ENCODE measurements at places on chromosomes 6 and 20. TPM values are rescaled to one million over a fixed set of nuclear protein-coding genes. Genes with fewer than 3 reads are reported as not detected.

Gene LRRC73
- not detected for total RNA-seq

Gene MCCD1
- total RNA-seq, result not detected

Gene BMP2
- total RNA-seq, result 22.0 TPM

Gene LY6G5C
- total RNA-seq, result 1.4 TPM

Gene SLCO4A1
- not detected for total RNA-seq

Gene CUL9
- total RNA-seq, result 15.9 TPM

Gene TBC1D7
- 22.9 TPM for total RNA-seq

Gene CCN6
- not detected for total RNA-seq

Gene LTB
- not detected for total RNA-seq

Gene SIGLEC1
- total RNA-seq, result not detected

Gene MC3R
- not detected for total RNA-seq

Gene SLC4A11
- 0.72 TPM for total RNA-seq

Gene CLPSL1
- total RNA-seq, result not detected

Gene DSN1
- 17.8 TPM for total RNA-seq

Gene PLG
- not detected for total RNA-seq

Gene DST
- total RNA-seq, result 221 TPM

Gene DUSP15
- total RNA-seq, result 0.13 TPM

Gene CASS4
- 0.78 TPM for total RNA-seq

Gene LINC00237
- total RNA-seq, result not detected

Gene PPP1R11
- 42.3 TPM for total RNA-seq

Gene DEFB125
- total RNA-seq, result not detected

Gene VSX1
- total RNA-seq, result not detected

Gene JPH2
- total RNA-seq, result 0.16 TPM

Gene CTSZ
- total RNA-seq, result 129 TPM

Gene TCP11
- total RNA-seq, result not detected

Gene POM121L2
- not detected for total RNA-seq

Gene FAM184A
- total RNA-seq, result 0.26 TPM

Gene DSP
- total RNA-seq, result 2.2 TPM

Gene TEAD3
- 33.4 TPM for total RNA-seq

Gene RIPPLY2
- total RNA-seq, result not detected

Gene KCNQ2
- not detected for total RNA-seq

Gene GINS1
- total RNA-seq, result 12.9 TPM

Gene COL11A2
- total RNA-seq, result 0.16 TPM

Gene PHACTR1
- total RNA-seq, result 0.16 TPM

Gene ANKEF1
- 0.72 TPM for total RNA-seq

Gene LY6G6C
- total RNA-seq, result not detected

Gene PBOV1
- not detected for total RNA-seq

Gene SYCP2L
- not detected for total RNA-seq

Gene TTLL9
- total RNA-seq, result not detected

Gene TFAP2A
- total RNA-seq, result not detected

Gene THEMIS
- total RNA-seq, result not detected

Gene SUMO4
- 4.8 TPM for total RNA-seq

Gene MICB
- 23.1 TPM for total RNA-seq

Gene RNF144B
- not detected for total RNA-seq

Gene CHRNA4
- not detected for total RNA-seq

Gene MYL9
- 150 TPM for total RNA-seq

Gene HSPA1A
- total RNA-seq, result 130 TPM

Gene TPX2
- 35.1 TPM for total RNA-seq

Gene C6orf58
- total RNA-seq, result not detected

Gene MACROD2
- 0.96 TPM for total RNA-seq

Gene PRDM13
- not detected for total RNA-seq

Gene RHAG
- total RNA-seq, result not detected

Gene MOG
- not detected for total RNA-seq

Gene ULBP1
- total RNA-seq, result 0.88 TPM

Gene TFAP2B
- total RNA-seq, result not detected

Gene SOX18
- 0.13 TPM for total RNA-seq

Gene HMGN4
- total RNA-seq, result 64.8 TPM
